ENCODE measurements at places on chromosomes 5 and 9.

DNA sequence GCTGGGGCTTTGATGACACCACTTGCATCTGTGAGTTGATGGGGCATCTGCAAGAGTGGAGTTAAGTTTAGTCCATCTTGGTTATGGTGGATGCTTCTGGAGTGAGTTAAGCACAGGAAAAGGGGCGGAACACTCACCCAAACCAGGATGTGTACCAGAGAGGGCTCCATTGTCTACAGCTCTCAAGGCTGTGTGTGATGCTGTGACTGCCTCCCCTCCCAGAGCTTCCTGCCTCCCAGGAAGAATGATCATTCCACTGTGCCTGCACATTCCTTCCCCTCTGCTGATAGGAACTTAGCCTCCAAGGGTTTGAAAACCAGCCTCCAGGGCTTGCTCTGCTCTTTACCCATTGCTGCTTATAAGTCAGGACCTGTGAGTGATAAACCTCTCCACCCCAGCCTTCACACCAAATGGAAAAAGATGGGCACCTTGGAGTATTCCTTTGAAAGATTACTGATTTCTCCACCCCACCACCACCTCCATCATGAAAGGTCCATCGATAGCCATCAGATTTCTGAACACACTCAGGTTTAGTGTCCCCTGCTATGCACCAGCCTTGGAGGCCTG, 160.1 kb upstream of the SPRY4 start:
- DNase-seq: no peak

DNA sequence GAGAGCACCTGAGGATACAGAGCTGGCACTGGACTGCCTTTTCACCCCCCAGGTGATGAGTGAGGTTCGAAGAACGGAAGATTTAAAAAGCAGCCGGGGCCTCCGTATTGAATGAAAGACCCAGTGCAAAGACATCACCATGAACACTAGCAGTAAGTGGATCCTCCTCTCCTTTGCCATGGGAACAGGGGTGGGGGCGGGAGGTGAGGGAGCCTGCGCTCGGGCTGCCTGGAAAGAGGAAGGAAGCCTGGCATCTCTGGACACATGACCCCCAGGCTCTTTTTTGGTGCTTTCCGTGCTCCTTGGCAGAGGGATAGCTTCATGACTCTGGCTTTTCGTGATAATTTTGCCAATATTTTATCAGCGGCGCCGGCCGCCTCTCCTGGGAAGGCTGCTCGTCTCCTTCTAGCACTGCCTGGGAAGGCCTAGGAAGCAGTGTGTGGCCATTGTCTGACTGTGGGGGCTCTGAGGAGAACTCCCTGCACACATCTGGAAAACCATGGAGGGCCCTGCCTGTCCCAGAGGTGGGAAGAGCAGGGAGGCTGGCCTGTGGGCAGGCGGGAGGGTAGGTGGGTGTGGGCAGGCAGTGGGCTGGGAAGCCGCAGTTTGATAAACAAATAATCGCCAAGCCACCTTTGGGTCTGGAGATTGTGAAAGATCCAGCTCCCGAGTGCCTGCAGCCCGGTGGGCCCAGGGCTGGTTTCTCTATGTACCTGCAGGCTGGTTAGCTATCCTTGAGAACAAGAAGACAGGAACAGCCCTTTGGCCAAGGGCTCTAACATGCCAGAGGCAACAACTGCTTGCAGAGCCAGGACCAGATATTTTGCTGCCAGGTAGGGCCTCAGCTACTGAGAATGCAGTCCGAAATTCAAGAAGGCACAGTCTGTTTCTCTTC, 911 bp downstream of the ABLIM3 start:
- DNase-seq: no peak

- DNase-seq: no peak
These were observed at the start of gene PCDHAC1 for GRCh38 chr5:140925806-140926442. Gene PCDHAC1 (plus strand): TSS chr5:140926299. CDS start chr5:140926893, 594 bp downstream.

GRCh38 chr9:71638627-71639026, 129.7 kb downstream of the CEMIP2 start:
- no peak for DNase-seq

DNA sequence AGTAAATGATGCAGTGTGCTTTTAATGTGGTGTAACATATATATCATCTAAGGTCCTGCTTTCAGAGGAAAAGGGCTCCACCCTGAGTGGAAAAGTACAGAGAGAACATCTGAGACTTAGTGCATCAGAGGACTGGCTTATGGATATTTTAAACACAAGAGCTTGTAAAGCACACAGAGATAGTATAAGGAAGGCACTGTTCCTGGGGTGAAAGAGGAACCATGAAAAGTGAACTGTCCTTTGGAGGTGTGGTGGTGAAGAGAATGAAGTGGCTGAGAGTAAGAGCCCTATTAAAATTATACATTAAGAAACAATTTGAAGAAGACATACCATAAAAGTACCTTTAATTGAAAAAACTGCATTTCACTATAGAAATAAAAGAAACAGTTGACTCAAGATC, 68.9 kb downstream of the CSF2 start:
- DNase-seq: no peak

DNA sequence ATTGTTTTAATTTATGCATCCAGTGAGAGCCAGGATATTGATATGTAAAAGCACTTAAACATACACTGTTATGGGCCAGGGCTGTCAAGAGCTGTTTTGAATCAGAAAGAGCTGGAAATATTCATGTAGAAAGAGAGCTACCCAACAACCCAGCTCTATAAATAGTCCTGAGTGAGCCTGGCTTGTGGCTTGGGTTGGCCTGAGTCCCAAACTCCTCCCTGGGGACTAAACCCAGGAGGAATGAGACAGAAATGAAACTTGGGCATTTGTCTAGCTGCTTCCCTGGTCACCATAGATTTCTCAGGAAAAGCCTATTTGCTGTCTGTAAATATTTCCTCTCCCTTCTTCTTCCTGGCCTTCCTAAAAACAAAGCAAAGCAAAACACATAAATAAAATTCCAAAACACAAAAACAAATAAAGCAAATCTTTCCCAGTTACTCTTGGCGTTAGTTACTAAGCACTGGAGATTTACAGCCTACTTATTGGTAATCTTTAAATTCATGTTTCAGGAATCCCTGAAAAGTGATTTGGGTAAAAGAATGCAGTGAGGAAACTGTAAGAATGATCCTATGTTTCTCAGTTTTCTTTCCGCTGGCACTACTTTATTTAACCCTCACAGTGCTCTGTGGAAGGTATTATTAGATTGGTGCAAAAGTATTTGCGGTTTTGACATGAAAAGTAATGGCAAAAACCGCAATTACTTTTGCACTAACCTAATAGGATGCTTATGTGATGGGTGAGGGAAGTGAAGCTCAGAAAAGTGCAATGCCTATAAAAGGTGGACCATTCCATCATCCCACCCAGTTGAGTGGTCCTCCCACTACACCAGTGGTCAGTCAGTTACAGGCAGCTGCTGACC, 111.8 kb downstream of the CARTPT start:
- DNase-seq: no peak

DNA sequence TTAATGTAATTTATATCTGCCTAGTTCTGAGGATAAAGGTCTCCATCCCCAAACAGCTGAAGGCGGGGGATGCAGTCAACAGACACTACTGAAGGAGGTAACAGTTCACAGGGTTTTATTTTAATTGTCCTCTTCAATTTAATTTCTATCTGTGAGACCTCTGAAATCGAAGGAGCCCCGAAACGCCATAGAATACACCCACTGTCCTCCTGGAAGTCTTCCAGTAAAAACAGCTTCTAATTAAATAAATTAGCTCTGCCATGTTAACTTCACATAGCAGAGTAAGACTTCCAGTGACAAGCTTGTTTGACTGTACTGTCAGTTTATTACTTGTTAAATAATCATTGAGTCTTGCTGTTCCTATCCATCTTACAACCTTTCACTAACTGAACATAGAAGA, 193.5 kb downstream of the SEC61B start:
- no peak for DNase-seq

DNA sequence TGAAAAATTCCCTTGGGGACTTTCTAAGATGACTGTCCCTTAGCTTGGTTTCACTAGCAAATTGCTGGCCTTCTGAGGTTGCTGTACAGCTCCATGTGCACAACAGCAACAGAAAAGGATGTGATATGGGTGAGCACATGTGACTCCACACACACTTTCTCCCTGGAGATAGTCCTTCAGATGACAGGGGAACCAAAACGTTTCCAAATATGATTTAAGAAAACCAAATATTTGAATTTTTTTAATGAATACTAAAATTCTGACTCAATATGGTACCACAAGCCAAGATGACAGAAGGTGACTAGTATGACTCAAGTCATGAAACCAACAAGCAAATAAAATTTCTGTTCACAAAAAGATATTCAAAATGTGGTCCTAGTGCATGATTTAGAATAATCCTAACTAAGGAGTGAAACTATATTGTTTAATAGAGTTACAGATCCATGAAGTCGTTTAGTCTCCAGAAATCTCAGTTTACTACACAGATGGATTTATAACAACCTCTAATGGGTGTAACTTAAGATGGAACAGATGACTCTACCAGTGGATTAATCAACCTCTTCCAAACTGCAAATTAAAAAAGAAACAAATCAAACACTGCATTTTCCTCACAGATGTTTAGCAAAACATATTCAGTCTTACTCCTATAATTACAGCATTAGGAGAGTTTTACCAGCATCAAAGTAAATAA, 144.8 kb upstream of the PIK3R1 start:
- no peak for DNase-seq

DNA sequence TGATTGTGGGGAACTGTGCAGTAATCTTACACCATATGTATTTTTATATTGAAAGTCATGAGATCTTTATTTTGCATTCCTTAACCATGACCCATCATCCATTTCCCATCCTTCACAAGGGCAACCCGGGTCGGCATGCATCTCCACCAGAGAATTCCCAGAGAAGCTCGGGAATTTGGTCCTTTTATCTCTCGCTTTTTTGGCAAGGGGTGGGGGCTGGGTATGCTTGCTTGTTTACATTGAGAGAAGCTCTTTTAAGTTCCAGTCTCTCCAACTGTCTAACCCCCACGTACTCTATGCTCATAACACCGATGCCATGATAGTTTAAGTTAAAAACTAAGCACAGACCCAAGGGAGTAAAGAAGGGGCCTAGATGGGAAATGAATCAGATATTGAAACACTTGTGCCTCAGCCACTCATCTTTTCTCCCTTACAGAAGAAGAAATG, 109.9 kb upstream of the NFIB start:
- DNase-seq: no peak

DNA sequence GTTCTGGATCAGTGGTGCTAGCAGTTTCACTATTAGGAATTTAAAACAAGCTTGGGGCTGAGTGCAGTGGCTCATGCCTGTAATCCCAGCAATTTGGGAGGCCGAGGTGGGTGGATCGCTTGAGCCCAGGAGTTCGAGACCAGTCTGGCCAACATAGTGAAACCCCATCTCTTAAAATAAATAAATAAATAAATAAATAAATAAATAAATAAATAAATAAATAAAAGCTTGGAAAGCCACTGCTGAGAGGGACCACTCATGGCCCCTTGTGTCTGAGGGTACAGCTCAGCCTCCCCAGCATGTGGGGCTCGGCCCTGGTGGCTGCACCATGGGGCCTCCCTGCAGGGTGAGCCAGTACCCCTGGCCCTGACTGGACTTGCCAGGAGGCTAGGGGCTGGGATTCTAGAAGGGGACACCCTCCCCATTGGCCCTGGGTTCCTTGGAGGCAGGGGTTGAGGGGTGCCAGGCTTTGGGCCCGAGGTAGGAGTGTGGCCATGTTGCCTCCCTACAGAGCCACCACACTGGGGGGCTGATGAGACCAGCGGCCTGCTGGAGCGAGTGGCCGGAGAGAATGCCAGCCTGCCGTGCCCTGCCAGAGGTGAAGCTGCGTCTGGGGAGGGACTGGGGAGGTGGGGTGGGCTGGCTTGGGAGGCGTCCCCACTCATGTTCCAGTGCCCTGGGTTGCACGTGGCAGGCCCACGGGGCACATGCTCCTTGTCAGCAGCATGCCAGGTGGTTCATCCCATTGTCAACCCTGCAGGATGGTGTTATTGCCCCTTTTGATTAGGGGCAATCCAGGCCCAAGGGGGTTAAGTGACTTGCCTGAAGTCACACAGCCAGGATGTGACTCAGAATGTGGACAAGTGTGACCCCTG, 76.5 kb downstream of the HMCN2 start:
- no peak for DNase-seq

DNA sequence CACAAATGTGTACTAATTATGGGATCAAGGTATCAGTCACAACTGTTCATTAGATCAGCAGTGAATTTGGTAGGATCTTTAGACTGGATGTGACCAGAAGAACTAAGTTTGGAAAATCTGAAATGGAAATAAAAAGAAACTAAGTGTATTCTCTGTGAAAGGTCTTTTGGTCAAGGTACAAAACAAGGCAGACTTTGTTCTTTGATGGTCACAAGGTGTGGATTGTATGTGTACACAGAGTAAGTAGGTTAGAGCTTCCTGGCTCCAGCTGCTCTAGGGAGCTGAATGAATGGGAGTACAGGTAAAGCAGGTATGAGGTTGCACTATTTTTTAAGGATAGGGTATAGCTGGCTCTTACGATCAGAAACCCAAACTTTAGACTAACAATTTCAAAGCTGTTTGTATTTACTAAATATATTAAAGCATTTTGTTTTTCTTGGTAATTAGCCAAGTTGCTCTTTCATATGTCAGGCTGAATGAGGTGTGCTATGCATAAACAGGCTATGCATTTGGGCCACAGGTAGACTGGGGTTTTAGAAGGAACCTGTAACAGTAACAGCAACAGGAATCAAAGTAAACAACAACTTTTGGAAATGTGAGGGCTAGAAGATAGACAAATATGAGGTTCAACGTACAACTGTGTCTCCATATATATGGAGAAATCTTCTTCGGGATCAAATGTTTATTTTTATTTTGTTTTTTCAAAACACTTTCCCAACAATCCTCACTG, 32.5 kb downstream of the FAM169A start:
- no peak for DNase-seq

- no peak for DNase-seq
These were observed 69.1 kb downstream of the ZNF366 start for GRCh38 chr5:72438141-72438540.

GRCh38 chr5:67094476-67095300, 101.9 kb downstream of the CD180 start:
- DNase-seq: no peak

- no peak for DNase-seq
These were observed 66.0 kb downstream of the AMBP start for GRCh38 chr9:114012126-114012525.

GRCh38 chr9:109599711-109600110, 101.6 kb upstream of the PTPN3 start:
- no peak for DNase-seq

DNA sequence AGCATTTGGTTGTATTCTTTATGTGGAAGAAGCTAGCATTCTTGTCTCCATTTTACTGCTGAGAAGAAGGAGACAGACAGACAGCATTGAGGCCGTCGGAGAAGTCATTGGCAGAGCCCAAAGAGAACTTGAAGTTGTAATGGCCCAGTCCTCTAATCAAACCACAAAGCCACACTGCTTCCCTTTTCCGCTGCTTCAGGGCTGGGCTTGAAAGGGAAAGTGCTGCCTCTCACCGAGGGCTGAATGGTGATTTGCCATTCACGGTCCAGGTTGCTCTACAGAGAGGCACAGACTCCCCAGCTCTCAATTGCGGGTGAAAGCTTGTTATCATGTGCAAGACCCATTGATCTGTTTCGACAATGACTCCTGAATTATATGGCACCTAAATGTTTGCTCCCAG, 25.6 kb upstream of the POU4F3 start:
- no peak for DNase-seq

GRCh38 chr5:33238826-33239695, 201.7 kb upstream of the TARS1 start:
- DNase-seq: no peak

GRCh38 chr5:181197326-181197951, 7.6 kb downstream of the TRIM7 start:
- no peak for DNase-seq
